Activated CD4-positive, alpha-beta T cell treated with anti-CD3 and anti-CD28 coated beads for 4 hours (primary cell): ENCODE measurements at places on chromosomes 11 and 22.

DNA sequence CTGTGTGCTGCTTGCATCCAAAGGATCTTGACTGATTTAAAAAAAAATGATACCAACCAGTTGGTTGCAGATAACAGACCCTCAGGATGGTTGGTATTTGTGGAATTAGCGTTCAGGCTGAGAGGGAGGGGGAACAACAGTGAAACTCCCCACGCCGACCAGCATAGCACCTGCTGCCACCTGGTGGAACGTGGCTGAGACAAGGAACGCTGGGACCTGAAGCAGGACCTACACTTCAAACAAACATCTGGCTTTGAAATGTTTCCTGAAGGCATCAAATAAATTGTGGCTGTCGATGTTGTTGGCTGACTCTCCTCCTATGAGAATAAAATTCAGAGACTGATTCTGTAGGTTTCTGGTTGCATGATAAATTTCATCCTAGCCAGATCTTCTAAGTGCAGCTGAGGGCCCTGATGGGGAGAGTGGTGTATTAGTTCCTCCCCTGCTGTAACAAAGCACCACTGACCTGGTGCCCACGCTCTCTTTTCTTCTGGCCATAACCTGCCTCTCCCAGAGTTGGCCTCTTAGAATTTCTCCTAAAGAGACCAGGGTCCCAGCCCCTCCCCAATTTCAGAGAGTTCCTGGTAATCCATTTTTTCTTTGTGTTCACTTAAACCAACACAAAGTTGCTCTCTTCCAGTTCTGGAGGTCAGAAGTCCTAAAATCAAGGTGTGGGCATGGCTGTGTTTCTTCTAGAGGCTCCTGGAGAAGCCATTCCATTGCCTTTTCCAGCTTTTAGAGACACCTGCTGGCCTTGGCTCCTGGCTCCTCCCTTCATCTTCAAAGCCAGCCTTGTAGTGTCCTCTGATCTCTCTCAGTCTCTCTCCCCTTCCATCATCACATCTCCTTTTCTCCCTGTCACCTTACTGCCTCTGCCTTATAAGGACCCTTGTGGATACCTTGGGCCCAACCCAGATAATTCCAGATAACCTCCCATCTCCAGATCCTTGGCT, 17.3 kb downstream of the APOL2 start:
- DNase-seq, result peak; percentile 39

- no peak for DNase-seq
Observed at GRCh38 chr11:94007426-94007825, 13.7 kb upstream of the HEPHL1 start.

DNA sequence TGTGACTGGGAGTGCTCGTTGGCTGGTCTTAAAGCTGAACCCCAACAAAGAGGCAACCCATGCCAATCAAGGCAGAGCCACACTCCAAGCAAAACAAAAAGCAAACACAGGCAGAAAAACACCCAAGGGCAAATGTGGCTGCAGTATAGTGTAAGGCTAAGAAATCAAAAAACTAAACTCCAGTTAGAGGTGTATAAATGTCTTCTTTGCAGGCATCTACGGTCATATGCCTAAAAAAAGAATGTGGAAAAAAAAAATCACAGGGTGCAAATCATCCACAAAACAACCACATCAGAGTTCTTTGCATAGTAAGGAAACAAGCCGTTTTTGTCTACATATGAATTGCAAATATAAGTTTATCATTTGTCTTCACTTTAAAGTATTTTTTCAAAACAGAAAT, 27.8 kb downstream of the ARFGAP3 start:
- DNase-seq, result no peak

- DNase-seq, result no peak
Observed at GRCh38 chr11:2471048-2471803, 26.4 kb downstream of the KCNQ1 start.

GRCh38 chr22:35524966-35525686, 15.5 kb upstream of the RASD2 start:
- no peak for DNase-seq

GRCh38 chr11:34564406-34564805, 50.8 kb upstream of the ELF5 start:
- DNase-seq, result no peak

- DNase-seq, result peak; percentile 49
Observed at GRCh38 chr11:6705905-6706535, 22.9 kb upstream of the MRPL17 start.

DNA sequence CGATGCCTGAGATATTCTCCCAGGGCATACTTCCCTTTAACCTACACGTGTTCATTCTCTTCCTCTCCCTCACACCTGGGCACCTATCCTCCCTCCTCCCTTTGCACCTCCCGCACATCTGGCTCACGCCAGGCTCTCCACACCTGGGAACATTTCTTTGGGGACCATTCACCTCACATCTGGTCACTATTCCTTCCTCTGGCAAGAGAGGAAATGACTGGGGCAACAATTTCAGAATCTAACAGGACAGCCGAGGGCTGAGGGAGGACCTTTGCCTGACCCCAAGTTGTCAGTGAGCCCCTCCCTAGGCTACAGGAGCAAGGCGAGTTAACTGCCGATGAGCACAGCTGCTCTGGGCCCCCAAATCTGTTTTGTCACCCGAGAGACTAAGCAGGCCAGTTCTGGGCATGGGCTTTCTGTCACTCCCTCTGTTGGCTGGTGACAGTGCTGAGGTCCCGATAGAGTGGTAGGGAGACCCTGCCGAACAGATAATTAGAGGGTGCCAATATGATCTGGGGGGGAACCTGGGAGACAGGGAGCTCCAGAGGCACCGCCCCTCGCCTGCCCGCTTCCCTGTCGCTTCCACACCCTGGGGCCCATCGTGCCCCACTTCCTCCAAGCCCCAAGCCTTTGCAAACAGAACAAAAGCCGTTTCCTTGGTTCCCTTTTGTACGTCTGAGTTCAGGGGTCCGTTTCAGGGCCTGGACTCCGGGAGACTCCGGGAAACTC, 45.6 kb downstream of the EIF3F start:
- no peak for DNase-seq

- peak; percentile 26 for DNase-seq
Observed at GRCh38 chr11:13339195-13340153, 61.9 kb downstream of the BMAL1 start.

GRCh38 chr11:73343076-73343873, 32.9 kb upstream of the RELT start:
- no peak for DNase-seq

GRCh38 chr11:118291477-118292135, 12.9 kb upstream of the CD3E start:
- DNase-seq, result no peak

DNA sequence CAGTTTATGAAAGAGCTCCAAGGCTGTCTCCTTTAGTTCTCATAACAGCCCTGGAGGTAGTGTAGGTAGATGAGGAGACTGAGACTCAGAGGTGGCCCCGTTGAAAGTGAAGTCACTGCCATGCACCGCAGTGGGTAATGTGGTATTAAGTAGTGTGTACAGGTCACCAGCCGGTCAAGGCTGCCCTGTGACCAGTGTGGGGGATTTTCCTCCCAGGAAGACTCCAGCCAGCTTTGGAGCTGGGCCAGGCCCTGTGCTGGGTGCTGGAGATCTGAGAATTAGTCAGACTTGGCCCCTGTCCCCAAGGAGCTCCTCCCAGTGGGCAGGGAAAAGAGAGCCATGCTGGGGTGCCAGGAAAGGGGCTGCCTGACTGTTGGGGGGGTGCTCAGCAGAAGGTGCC, 5.3 kb downstream of the OMP start:
- DNase-seq, result no peak

DNA sequence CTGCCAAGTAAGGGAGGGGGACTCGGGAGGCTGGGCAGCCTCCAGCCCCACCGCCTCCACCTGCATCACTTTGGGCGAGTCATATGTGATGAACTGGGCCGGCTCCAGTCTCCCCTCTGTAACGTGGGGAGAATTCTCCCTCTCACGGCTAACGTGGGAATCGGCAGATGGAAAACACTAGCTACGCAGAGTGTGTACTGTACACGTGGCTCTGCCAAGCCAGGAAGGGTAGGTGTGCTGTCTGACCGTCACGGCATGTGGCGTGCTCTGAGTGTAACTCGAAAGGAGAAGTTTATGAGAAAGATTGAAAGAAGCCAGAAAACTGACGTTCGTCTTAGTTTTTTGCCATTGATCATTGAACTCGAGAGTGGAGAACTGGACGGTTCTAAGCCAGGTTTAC, 13.7 kb downstream of the TRMU start:
- no peak for DNase-seq

GRCh38 chr11:30985536-30985935, 384.0 kb downstream of the DCDC1 start:
- no peak for DNase-seq

DNA sequence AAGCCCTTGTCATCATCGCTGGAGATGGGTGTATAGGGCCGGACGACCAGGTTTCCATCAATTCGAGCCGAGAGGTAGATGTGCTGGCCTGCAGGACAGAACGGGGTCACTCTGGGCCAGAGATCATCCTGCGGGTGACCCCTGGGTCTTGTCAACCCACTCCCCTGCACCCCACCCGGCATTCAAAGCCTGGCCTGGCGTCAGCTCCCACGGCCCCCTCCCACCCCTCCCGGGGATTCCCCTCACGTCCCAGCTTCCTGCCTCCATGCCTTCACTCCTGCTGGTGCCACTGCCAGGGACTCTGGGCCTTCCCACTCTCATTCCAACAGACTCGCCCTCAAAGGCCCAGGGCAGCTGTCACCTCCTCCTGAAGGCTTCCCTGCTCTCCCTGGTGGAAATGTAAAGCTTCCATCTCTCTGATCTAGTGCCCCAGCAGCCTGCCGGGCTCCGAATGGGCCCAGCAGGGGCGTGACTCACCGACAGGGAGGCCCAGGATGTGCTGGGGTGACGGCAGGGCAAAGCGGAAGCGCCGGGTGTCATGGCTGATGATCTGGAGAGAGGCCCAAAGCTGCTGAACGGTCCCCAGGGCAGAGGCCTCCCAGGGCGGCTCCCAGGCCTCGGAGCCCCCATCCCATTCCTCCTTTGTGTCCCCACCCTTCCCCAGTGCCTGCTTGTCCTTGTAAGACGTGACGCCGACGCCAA, 9.3 kb downstream of the ATP5MGL start:
- no peak for DNase-seq

GRCh38 chr22:44381761-44382115, 69.0 kb upstream of the SHISAL1 start:
- no peak for DNase-seq

DNA sequence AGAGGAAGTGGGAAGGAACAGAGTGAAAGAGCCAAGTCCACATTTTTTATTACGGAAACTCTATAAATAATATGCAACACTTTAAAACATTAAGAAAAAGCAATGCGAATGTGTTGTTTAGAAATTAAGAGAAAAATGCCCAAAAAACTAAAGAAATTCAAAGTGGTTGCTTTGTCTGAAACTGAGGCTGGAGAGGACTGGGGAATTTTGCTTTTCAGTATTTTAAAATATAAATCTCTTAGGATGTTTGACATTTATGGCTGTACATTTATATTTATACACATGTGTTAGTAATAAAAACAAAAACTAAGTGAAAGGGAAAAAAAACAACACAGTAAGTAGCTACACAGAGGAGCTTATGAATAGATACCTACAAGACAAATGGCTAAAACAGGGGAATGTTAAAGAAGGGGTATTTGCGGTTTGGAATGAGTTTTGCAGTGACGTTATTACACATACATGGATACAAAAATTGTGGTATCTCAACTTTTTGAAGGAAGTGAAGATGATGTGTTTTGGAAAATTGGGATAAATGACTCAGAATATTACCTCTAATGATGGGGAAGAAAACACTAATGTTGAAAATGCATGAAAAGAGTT, 97.0 kb upstream of the DRD2 start:
- DNase-seq, result no peak

DNA sequence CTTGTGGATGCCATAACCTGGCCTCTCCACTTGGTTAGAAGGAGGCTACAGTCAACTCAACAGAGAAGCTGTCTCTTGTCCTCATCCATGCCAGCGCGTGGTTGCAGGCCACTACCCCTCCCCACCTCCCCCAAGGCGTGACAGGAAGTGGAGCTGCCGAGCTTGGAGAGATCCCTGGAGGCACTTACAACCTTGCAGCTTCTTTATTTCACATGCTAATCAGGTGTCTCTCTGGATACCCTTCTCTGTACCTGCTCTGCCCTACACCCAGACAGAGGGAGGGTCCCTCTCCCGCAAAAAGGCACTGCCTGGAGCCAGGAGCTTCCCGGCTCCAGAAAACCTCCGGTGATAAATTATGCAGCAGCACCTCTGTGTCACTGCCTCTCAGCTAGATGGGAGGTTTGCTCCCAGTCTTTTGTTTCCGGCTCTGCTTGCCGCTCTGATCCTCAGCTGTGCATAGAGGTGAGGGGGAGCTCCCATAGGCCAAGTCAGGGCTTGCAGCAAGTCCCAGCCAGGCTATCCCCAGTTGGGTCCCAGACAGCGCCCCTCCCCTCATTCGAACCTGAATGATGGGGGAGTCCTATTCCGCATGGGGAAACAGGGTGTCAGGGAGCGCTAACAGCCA, 5.7 kb downstream of the LRP4 start:
- no peak for DNase-seq

- no peak for DNase-seq
Observed at GRCh38 chr22:38162881-38163843, 18.5 kb downstream of the PLA2G6 start.

DNA sequence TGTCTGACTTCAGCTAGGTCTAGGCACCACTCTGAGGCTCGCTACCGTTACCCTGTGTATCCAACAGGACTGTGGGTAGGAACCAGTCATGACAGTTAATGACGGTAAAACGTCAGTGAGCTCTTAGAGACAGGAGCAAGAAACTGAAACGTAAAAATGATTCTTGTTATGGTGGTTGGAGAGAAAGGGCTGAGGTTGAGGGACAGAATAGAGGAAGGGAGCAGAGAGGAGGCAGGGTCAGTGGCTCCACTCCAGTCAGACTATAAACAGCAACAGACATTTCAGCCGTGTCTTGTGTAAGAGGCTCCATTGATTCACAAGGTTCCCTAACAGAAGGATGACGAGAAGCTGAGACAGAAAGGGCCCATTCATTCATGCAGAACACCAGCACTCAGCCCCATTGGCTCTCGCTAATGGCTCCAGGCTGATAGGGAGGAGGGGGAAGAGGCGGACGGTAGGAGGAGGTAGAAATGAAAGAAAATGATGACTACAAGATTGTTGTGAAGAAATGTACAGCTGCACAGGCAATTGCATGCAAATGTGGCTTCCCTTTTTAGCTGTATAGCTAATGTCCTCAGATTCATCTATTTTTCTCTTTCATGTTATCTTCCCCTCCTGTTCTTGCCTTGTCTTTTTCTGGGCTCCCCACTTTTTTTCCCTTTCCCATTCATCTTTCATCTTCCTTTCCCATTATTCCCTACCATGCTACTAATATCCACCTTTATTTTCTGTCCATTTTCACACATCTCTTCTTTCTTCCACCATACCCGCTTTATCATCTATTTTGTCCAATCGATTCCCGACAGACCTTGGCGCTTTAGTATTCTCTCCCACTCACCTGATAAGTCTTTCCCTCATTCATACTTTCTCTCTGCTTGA, 34.3 kb downstream of the ETS1 start:
- DNase-seq, result no peak

GRCh38 chr11:35518766-35519165, 6.7 kb downstream of the PAMR1 start:
- no peak for DNase-seq

DNA sequence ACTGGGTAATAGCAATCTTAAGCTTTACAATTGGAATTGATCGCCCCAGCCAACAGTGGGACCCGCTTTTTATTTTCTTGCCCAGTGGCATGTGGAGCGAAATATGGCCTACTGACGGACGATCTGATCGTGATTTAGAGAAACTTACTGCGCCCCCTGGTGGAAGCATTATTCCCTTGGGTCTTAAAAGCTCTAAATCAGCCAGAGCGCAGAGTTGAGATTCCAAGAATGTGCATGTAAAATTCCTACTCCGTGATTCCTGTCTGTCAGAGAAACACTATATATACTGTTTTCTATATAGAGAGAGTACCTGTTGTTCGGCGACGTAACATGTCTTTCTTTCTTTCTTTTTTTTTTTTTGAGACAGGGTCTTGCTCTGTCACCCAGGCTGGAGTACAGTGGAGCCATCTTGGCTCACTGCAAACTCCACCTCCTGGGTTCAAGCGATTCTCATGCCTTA, 3.7 kb upstream of the DPF2 start:
- DNase-seq, result peak; percentile 90
